ENCODE measurements at places on chromosomes 7 and 10. TPM values are rescaled to one million over a fixed set of nuclear protein-coding genes. Genes with fewer than 3 reads are reported as not detected.

Gene PNLIPRP2
- total RNA-seq = 2.3 TPM

Gene MLXIPL
- 36.4 TPM for total RNA-seq

Gene ASIC3
- total RNA-seq = 2.8 TPM

Gene TUBAL3
- total RNA-seq = not detected

Gene LRRC4
- 2.2 TPM for total RNA-seq

GRCh38 chr7:22572292-22572691 is 72.3 kb upstream of the STEAP1B start:
- DNase-seq = no peak

DNA sequence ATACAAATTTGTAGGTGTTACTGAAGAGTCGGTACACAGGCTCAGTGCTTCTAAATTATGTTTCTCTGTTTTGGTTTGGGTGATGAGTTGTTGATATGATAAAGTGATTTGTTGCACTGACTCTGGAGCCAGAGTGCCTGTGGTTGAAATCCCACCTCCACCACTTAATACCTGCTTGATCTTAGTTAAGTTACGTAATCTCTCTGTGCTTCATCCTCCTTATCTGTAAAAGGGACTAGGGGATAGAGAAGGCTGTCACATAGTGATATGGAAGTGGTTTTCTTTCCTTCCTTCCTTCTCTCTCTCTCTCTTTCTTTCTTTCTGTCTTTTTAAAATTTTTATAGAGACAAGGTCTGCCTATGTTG is 664 bp upstream of the HPS6 start:
- no peak for DNase-seq

GRCh38 chr10:50467209-50467608 is 156.5 kb downstream of the SGMS1 start:
- no peak for DNase-seq

DNA sequence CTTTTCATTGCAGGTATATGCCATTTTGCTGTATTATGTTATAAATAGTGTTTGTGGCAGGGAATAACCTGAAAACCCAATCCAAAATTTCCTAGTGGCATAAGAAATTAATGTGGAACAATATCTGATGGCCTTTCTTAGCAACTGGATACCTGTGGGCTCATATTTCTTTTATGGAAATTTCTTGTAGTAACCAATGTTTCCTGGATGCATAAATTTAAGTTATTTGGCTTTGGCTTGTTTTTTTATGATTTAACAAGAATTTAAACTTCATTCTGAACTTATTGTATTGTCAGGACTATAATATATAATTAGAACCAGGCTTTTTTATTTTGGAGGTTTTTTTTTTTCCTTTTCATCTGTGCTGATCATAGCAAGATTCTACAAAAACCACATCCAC is 30.1 kb downstream of the TBC1D12 start:
- no peak for DNase-seq

- no peak for DNase-seq
These were observed 3.0 kb downstream of the KEL start for GRCh38 chr7:142959202-142959601.

DNA sequence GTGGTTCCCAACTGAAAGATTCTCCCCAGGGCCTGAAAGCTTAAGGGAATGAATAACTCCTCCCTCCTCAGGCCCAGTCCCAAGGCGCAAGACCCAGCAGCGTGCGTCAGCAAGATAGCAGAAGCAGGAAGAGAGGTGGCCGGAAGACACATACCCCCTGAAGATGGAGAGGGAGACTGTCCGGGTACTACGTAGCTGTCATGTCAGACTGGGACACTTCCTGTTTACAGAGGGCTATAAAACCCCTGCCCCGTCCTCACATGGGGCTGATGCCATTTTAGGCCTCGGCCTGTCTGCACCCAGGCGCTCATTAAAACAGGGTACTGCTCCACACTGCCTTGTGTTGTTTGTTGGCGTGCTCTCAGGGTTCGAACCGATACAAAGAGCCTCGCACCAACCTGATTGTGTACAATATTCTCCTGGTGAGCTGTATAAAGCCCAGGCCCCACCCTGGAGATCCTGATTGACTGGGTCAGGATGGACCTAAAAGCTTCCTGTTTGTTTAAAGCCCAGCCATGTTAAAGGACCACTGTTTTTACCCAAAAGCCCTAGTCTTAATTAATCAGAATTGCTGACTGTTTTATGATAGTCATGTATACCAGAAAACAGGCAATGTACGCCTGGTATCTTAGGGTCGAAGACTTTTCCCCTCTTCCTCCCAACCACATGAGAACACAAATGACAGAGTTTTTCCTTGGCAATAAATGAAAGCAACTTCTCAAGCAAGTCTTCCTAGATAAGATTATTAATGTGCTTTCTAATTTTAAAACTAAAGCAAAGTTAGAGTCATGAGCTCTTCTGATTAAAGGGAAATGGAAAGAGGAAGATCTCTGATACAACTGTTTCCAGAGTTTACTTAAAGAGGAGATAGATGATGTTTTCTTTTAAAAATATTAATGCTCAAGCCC is 251.5 kb downstream of the DOCK4 start:
- no peak for DNase-seq

GRCh38 chr10:131068760-131069159 is 242.8 kb downstream of the TCERG1L start:
- DNase-seq = no peak

DNA sequence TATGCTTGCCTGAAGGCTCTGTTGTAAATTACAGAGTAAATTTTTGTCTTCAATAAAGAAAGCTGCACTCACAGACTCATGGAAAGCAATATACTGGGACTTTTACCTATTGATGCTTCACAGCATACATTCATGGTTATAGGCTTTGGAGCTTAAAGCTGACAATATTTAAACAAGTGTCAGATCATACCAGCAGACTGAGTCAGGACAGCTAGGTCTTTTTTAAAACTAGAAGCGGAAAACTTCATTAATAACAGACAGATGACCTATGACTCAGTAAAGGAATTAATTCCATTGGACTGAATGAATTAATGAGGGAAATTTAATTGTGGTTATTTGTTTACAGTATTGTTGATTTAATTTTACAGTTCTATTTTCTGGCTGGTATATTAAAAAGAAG is 165.8 kb upstream of the DGKB start:
- DNase-seq = no peak

DNA sequence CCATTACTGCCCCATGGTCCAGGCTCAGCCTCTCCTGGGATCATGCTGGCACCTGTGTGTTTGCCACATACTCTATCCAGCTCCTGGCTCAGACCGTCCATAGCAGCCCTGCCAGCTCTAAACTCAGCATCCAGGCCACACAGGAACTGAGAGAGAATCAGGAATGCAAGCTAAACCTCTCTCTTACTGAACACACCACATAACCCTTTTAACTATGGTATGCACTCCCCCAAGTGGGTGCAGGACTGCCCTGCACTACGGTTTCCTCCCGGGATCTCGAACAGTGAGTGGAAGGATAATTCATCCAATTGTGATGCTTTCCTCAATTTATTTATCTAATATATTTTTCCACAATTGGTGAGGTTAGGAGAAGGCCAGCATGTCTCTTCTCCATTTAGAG is 17.1 kb upstream of the ZNF800 start:
- DNase-seq = no peak
